ENCODE measurements at places on chromosomes 16 and 17. TPM values are rescaled to one million over a fixed set of nuclear protein-coding genes. Genes with fewer than 3 reads are reported as not detected.

The SLC16A11 gene
- total RNA-seq, result 0.56 TPM

DNA sequence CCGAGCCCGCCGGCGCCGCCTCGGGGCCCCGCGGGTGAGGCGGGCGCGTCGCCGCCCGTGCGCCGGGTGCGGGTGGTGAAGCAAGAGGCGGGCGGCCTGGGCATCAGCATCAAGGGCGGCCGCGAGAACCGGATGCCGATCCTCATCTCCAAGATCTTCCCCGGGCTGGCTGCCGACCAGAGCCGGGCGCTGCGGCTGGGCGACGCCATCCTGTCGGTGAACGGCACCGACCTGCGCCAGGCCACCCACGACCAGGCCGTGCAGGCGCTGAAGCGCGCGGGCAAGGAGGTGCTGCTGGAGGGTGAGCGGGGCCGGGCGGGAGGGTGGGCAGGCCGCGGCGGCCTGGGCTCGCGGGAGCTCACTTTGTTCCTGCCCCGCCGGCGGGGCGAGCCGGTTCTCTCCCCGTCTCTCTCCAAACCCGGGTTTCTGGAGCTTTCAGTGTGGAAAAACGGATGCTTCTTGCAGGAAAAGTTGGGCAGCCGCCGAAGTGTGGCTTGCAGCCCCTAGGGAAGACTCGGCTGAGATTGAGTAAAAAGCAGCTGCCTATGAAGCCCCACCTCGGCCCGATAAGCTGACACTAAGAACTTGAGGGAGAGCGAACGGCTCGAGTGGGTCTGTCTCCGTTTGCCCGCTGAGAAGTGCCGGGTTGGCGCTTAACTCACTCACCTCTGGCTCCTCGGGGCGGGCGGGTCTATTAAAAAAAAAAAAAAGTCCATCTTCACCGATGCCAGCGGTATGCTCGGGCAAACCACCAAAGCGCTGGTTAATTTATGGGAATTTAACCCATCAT lies 677 bp downstream of the SNTB2 start:
- DNase-seq, result peak; percentile 78

The SLFN11 gene
- total RNA-seq, result 16.8 TPM

DNA sequence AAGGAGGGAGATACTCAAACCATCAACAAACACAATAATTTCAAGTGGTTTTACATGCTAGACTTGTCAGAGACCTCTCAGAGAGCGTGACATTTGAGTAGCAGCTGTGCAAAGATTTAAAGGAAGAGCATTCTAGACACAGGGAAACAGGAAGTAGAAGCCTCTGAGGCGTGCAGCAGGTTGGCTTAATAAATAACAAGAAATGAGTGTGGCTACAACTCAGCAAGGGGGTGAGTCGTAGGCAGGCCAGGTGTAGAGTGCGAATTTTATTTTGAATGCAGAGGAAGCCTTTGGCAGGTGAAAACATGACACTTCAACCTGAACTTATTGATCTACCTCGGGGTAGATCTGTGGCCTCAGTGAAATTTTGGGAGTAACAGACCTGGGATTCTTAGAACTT lies 73.2 kb upstream of the MRTFB start:
- DNase-seq, result no peak

DNA sequence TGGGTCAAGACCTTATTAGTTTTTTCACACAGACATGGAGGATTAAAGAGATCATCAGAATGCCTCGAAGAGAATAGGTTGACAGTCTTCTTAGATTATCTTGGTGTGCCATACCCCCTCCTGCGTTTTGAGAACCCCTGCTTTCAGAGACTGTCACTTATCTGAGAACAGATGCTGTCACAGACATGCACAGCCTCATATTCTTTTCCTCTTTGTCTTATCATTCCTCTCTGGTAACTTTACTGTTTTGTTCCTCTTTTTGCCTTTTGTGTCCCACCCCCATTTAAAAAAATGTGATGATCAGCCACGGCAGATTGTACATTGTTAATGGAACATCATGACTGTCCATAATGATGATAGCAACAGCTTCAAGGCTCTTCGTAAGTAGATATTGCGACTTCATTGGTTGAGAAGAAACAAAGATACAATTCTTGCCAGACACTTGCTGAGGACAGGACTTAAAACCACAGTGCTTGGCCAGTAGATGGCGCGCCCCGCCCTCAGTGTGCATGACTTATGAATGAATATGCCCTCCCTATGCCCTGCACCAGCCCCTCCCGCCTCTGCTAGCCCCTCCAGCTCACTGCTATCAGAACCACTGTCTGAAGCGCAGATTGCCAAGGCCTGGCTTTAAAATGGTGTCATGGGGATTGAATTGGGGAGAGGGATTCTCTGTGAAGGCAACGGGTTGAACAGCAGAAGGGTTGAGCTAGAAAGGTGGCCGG lies 2.6 kb upstream of the PITPNC1 start:
- peak; percentile 96 for DNase-seq

GRCh38 chr17:37089956-37090355 lies 141.2 kb downstream of the AATF start:
- DNase-seq, result no peak

The GPATCH8 gene
- total RNA-seq, result 17.9 TPM

The MPP2 gene
- total RNA-seq, result 17.1 TPM

GRCh38 chr17:68302066-68302564 lies 10.8 kb downstream of the ARSG start:
- DNase-seq, result no peak

- peak; percentile 96 for DNase-seq
These were observed at the start of gene POLDIP2 for GRCh38 chr17:28357061-28357900. TSS of gene POLDIP2 (minus strand) at chr17:28357527. CDS start at chr17:28357448, 79 bp downstream.

All from Right ventricle myocardium superior (tissue), 1 donor.